ENCODE measurements at places on chromosomes 6 and 20.

GRCh38 chr20:2688041-2688591, 4.5 kb upstream of the EBF4 start:
- DNase-seq = no peak

DNA sequence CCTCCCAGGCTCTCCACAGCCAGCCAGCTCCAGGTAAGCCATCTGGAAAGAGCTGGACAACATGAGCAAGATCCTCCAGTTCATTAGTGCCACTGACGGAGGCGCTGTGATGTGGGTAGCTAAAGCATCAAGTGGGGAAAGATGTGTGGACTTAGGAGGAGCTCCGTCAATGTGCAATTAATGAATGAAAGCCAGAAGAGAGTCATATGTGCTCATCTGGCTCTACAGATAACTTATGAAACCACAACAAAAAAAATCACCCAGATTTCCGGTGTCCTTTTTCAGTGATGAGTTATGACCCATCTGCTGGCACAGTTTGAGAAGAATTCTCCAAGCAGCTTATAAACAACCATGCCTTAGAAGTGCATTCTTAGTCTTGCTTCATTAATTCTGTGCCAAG, 311.7 kb upstream of the PLCB4 start:
- DNase-seq = peak; percentile 7

GRCh38 chr6:52155791-52156576, 30.2 kb upstream of the IL17A start:
- no peak for DNase-seq

DNA sequence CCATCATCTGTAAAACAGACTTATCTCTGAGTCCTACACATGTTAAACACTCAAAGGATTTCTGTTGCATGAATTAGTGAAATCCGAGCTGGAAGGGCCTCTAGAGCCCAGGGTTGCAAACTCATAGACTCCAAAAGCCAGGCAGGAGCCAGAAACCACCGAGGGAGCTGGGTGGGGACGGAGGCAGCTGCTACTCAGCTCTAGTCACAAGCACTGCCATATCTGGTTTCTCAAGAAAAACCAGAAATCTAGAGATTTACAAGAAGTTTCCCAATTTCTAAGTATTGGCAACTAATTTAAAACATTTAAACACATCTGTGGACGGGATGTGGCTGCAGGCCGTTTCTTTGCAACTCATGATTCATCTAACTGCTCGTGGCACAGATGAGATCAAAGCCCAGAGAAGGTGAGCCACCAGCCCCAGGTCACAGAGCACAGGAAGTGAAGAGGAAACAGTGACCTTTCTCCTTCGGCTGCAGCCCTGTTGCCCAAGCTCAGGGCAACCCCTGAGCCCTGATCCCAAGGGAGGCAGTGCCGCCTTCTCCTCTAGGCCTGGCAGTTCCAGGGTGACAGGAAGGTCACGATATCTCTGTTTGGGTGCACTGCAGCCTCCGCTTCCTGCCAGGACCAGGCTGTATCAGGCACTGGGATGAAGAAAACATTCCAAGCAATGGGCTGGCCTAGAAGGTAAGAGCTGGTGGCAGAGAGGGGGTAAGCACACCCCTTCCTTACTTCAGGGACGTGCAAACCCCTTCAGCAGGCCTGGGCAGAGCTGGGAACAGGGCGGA, 26.4 kb upstream of the PTGIS start:
- DNase-seq = no peak

DNA sequence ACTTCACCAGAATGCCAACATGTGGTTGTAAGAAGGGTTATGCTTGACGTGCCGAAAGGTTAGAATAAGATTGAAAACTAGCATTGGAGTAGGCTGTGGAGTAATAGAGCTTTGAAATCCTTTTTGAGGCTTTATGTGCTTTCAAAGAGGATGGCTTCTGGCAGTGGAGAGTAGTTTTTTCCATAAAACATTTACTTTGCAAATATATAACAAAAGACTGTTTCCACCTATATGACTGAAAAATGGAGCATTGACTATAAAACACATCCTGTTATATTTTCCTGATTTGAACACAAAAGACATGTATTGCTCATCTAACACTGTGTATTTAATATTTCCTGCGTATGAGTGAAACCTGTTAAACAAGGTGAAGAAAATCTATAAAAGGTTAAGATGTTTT, 38.8 kb downstream of the ZFAND3 start:
- DNase-seq = no peak

DNA sequence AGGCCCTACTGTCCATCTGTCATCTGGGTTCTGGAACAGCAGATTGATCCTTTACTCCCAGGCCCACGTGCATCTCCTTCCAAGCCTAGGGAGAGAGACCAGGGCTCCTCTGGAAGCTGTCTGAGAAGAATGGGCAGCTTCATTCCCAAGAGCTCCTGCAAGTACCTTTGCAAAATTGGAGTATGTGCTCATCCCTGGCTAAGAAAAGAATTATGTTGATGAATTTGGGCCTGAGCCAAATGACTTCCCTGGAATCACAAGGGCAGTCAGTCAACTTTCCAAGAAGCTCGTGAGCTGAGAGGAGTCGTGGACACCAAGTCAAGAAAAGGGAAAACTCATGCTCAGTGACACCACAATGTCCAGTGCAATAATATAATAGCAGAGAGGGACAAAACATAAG, 54.6 kb upstream of the AKAP12 start:
- no peak for DNase-seq

DNA sequence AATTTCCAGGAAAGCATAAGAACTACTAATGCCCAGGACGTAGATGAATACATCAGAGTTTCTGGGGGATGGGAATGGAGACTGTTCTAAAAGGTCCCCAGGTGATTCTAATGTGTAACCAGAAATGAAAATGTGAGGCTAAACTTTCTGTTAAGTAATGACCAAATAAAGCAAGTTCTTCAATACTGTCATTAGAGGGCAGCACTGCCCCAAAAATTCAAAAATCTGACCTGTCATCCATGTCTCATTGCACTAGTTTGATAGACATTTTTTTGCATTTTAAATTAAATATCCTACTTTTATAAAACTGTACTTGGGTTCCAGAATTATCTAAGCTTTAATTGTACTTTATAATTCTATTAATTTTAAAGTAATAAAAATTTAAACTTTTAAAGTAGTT, 94.9 kb downstream of the RFX6 start:
- DNase-seq = peak; percentile 29

- peak; percentile 3 for DNase-seq
Measured at GRCh38 chr20:59051666-59052185, 9.1 kb upstream of the PRELID3B start.

GRCh38 chr6:20331625-20332024, 70.1 kb upstream of the E2F3 start:
- DNase-seq = no peak

DNA sequence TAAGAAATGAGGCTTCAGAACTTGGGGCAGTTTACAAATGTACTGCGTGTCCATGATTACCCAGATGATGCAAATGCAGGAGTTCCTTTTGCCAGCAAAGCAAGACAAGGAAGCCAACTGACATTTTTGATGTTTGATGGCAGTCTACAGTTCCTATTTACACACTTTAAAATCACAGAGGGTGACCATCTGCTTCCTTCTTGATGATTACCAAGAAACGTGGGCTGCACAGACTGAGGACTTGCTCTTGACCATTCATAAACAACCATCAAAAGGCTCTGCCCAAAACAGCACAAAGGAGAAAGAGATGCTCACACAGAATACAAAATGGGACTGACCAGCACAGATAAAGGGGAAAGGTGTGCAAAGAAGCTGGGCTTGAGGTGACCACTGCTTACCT, 79.8 kb upstream of the TRAF3IP2 start:
- DNase-seq = no peak

- DNase-seq = no peak
Measured at GRCh38 chr20:46803123-46804020, 91.3 kb upstream of the EYA2 start.

DNA sequence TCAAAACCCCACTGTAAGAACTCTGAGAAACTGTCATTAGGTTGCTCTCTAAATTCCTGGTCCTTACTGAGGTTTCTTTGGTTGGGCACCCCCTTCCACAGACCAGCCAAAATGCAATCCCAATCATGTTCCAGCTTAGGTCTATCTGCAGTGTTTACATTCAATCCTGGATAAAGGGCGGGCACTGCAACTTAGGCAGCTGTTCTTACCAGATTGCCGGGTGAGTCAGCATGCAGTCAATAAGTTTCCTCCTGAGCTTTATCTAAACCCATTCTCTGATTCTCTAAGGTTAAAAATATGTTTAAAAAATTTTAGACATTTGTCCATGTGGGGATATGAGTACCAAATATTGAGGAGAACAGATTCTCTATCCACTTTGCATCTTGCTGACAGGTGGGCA, 197.8 kb downstream of the HAO1 start:
- peak; percentile 85 for DNase-seq

GRCh38 chr6:53382421-53382820, 33.7 kb upstream of the ELOVL5 start:
- no peak for DNase-seq

DNA sequence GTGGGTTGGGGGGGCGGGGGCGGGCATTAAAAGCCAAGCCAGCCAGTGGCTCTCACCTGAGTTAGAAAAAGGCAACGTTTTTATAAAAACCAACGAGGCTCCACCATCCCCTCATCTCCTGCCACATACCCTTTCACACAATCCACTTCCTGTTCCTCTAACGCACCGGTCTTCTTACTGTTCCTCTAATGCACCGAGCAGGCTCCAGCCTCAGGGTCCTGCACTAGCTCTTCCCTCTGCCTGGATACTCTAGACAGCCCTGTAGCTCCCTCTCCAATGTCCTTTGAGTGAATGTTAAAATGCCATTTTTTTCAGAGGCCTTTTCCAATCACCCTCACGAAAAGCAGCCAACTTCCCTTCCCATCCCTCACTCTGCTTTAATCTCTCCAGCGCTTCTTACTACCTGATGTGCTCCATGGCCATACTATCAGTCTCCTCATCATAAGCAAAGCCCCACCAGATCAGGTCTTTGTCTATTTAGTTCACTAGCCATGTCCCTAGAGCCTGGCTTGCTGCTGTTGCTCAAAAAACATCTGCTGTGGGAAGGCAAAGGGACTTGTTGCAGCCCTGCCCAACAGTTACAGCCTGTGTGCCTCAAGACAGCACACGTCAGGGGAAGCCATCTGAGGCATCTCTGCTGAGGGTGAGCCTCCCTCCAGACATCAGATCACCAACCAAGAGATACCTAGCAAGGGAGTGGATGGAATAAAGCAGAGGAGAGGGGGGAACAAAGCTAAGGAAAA, 3.9 kb downstream of the FKBP1A start:
- DNase-seq = no peak

DNA sequence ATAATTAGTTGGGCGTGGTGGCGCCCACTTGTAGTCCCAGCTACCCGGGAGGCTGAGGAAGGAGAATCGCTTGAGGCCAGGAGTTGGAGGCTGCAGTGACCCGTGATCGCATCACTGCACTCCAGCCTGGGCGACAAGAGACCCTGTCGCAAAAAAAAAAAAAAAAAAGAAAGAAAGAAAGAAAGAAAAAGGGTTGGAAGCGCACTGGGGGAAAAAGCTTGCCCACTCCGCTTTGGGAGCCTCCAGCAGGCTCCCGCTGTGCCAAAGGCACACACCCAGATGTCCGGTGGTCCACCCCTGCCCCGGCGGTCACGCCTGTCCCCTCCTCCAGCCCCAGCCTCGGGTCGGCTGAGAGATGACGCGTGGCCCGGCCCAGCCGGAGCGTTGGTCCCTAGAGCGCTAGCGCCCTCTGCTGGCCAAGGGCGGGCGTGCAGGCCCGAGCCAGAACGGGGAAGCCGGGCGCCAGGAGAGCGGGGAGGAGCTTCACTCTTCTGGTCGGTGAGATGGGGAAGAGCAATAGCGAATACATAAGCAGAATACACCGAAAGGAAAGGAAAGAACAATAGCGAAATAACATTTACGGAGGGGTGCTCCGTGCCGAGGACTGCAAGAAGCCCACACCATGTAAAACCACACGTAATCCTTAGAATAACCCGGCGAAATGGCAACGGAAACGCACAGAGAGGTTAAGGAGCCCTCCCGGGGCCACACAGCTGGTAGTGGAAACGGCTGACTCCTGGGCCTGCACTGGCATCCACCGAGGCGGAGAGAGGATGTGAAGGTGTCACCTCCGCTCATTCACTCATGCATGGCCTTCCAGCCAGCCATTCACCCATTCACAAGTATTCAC, 41.7 kb downstream of the UBE2V1 start:
- DNase-seq = peak; percentile 86

DNA sequence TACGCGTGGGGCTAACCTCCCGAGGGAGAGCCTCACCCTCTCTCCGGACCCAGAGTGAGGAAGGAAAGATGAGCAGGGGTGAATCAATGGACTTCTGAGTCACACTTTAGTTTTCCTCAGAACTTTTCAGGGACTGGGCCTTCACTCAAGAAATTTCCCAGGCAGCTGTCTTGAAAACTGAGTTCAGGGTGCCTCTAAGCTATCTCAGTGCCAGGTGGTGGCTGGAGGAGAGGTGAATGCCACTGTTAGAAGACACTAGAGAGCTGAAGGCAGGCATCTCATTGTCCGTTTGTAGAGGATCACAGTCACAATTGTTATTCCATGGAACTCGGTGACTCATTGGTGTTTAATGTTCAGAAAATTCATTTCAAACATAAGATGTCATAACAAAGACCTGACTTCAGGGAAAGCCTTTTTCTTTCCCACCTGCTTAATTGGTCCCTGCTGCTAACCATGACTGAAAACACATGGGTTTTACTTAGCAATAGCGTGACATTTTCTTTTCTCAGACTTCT, 5.3 kb upstream of the SERPINB6 start:
- no peak for DNase-seq

DNA sequence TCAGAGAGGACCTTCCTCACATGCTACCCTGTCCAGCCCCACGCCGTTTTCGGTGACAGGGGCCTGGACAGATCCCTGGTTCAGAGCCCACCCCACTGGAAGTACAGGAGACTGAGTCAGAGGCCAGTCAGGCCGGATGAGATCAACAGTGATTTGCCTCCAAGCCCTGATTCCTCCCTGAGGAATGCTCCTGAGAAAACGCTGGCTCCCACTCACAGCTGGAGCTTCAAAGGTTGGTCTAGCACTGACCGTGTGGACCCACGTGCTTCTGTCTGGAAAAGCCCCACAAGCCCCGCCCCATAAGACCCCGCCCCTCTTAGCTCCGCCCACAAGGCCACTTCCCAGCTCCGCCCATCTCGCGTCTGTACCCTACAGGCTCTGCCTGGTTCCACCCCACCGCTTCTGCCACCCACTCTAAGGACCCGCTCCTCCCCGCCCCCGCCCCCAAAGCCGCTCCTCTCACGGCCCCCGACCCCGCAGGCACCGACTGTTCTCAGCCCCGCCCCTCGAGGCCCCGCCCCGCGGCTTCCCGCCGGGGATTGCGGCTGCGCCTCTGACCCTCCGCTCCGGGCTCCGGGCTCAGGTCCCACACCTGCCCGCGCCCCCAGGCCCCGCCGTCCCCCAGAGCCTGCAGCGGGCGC, 64.9 kb upstream of the BHLHE23 start:
- DNase-seq = peak; percentile 42

DNA sequence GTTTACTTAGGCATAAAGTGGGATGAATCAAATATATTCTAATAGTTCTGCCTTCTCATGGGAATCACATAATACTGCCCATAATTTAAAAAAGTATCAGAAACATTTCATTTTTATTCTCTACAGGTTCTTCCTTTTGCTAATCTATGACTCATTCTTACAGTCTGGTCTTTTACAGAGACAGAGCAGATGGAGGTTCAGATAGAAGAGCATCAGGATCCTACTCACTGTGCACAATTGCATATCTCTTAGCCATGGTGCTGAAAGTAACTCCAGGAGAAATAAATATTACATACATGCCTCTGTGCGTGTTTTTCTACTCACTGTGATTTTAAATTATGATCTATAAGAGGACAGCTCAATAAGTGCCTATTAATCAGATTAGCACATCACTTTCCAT, 16.3 kb upstream of the OR2B6 start:
- no peak for DNase-seq

Data from NCI-H146 (cell line).